ENCODE measurements at places on chromosomes 6 and 20.
A peak's percentile ranks its signal among the peaks of the same experiment; 100 is the strongest.

DNA sequence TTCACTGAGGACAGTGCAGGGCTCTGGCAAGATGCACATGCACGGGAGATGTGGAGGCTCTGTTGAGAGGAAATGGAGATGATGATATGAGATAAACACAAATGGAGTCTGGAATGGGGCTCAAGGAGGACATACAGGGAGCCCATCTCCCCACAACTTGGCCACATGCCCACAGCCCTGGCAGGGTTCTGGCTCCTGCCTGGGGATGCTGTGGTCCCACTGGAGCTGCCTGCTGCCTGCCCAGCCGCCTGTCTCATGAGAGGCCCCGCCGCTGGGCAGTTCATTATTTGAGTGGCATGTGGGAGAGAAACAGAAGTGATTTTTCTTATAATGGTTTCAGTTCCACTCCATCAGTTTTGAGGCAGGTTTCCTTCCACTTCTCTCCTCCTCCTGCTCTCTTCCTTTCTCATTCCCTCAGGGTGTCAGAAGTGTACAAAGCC, 133.6 kb upstream of the TRAF3IP2 start:
- no peak for DNase-seq

GRCh38 chr20:62617711-62618483, 24.4 kb upstream of the SLCO4A1 start:
- DNase-seq, result no peak

DNA sequence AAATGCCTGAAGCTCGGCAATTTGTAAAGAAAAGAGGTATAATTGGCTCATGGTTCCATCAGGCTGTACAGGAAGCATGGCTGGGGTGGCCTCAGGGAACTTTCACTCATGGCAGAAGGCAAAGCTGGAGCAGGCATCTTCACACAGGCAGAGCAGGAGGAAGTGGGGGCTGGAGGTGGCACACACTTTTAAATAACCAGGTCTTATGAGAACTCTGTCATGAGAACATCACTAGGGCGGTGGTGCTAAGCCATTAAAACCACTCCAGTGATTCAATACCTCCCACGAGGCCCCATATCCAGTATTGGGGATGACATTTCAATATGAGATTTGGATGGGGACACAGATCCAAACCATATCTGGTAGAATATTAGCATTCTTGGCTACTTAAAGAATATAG, 345.2 kb downstream of the ARHGAP18 start:
- no peak for DNase-seq

DNA sequence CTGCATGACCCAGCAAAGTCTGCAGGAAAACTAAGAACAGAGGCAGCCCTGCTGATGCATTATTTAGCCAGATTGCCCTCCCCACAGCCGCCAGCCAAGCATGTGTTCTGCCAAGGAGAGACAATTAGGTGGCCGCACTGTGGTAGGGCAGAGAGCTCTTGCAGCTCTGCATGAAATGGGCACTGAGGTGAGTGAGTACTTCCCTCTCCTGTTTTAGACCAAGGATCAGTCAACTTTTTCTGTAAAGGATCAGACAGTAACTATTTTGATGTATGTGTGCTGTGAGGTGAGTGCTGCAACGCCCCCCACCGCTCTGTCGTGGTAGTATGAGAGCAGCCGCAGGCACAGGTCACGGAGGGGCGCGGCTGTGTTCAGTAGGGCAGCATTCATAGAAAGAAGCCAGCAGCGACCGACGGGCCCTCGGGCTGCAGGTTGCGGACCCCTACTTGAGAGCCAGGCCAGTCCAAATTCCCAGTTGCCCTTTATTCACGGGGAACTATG, 23.8 kb upstream of the FAM50B start:
- peak; percentile 29 for DNase-seq

GRCh38 chr6:157187182-157188083, 135.9 kb downstream of the TMEM242 start:
- DNase-seq, result no peak

DNA sequence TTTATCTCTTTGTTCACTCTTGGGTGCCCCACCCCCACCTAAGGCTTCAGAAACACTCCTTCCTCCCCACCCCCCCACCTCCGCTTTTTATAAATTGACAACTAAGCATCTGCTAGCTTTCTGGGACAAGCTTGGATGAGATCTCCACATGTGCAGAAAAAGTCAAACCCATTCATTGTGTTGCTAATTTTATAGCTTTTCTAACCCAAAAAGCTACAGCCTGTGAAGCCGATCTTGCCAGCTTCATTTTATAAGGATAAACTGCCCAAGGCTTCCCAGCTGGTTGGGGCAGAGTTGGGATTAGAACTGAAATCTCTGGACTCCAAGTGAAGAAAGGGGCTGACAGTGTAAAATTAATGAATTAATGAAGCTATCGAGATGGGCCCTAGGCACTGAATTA, 24.1 kb downstream of the BPIFB4 start:
- no peak for DNase-seq
